ENCODE measurements at places on chromosomes 13 and 19. TPM values are rescaled to one million over a fixed set of nuclear protein-coding genes. Genes with fewer than 3 reads are reported as not detected.

The ZNF136 gene
- total RNA-seq = 5.1 TPM

The EMP3 gene
- 7.3 TPM for total RNA-seq

The TUBB4A gene
- total RNA-seq = not detected

The ZNF560 gene
- 0.14 TPM for total RNA-seq

The APC2 gene
- total RNA-seq = 0.23 TPM

The ZNF260 gene
- 18.6 TPM for total RNA-seq

The RDH8 gene
- not detected for total RNA-seq

The QPCTL gene
- total RNA-seq = 8.3 TPM

The ZNF85 gene
- total RNA-seq = 9.7 TPM

The WDR88 gene
- not detected for total RNA-seq

The XPO4 gene
- 27.9 TPM for total RNA-seq

The VSTM1 gene
- not detected for total RNA-seq

The SIGLEC7 gene
- total RNA-seq = not detected

The ZNF814 gene
- 4.1 TPM for total RNA-seq

The ZNF442 gene
- 2.7 TPM for total RNA-seq

The CHST8 gene
- total RNA-seq = 0.09 TPM

The ONECUT3 gene
- not detected for total RNA-seq

The BRSK1 gene
- 2.2 TPM for total RNA-seq

The ZNF177 gene
- 3.1 TPM for total RNA-seq

The SMIM24 gene
- total RNA-seq = not detected

The PCDH9 gene
- 0.68 TPM for total RNA-seq

The CEACAM5 gene
- total RNA-seq = not detected

The DAND5 gene
- total RNA-seq = 0.09 TPM

The SIGLECL1 gene
- not detected for total RNA-seq

The DCAF15 gene
- 8.0 TPM for total RNA-seq

The TYROBP gene
- not detected for total RNA-seq

The IFNL4 gene
- total RNA-seq = not detected

The ILF3 gene
- 190 TPM for total RNA-seq

The CYP2F1 gene
- total RNA-seq = not detected

The VAV1 gene
- total RNA-seq = not detected

The KL gene
- total RNA-seq = 1.0 TPM

Measured in dermis blood vessel endothelial cell (primary cell).